A172 (cell line): ENCODE measurements at places on chromosomes 5 and 9.

DNA sequence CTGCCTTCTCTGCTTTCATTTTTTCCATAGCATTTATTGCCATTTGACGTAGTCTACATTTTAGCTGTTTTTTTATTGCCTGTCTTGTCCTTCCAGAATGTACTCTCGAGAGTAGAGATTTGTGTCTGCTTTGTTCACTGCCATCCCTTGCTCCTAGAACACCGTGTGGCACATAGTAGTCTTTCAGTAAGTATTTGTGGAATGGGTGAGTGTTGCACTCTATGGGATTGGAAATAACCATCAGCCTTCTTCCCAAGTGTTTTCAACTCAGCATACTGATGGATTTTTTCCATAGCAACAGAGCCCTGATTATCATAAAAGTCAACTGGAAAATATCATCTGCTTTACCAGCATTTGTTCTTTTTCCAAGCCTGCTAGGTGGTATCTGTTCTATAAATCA is 462.6 kb downstream of the ENC1 start:
- no peak for DNase-seq

GRCh38 chr5:27612161-27612560 is 573.8 kb upstream of the CDH9 start:
- no peak for DNase-seq

DNA sequence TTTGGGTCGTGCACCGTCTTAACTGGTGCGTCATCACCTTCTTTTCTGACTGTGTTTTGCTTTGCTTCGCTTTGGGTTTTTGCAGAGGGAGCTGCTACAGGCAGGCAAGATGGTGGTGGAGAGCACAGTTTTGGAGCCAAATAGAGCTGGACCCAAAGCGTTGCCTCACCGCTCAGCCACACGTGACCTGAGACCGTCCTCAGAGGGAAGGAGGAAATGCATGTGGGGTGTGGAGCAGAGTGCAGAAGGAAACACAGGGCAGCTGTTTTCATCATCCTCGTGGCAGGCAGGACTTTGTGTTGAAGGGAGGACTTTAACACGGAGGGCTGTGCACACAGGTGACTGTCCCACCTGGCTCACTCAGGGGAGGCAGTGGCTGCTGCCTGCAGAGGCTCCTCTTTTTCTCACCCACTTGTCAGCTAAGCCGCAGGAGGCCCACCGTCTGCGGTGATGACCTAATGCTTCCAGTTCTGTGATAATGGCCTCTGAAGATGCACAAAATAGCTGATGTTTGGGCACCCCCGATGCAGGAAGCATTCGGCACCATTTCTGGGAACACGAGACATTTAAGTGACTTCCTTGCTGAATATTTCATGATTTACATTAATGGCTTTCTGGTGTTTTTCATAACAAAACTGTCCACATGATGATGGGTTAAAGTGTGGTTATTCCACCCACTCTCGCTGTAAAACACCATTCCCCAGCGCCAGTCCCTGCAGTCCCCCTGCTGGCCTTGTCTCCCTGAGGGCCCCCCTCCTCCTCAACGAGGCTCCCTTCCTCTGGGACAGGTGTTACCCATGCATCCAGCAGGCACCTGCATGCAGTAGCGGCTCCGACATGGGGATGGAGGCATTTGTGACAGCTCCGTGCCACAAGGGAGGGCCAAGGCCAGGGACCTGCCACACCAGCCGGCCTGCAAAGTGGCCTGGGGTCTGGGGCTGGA is 12.4 kb upstream of the UBAC1 start:
- no peak for DNase-seq

GRCh38 chr5:124686239-124687004 is 60.0 kb downstream of the ZNF608 start:
- DNase-seq, result no peak

DNA sequence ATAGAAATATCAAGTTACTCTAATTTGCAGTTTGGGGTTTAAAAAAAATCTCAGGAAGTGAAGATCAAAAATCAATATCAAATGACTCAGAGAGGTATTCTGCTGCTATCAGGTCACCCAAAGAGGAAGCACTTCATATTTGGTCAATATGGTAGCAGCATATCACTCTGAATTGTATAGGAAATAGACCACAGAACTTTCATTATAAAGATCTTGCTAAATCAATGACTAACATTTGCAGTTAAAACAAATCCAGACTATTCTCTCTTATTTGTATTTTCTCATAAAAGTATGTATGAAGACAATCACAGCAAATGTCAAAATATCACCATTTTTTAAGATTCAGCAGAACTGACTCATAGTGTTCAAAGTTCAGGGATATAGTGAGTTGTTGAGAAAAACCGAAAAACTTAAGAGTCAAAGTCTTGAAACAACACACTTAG is 105.8 kb upstream of the PCSK1 start:
- no peak for DNase-seq

GRCh38 chr9:123225374-123225813 is 43.0 kb downstream of the STRBP start:
- DNase-seq, result peak; percentile 89

DNA sequence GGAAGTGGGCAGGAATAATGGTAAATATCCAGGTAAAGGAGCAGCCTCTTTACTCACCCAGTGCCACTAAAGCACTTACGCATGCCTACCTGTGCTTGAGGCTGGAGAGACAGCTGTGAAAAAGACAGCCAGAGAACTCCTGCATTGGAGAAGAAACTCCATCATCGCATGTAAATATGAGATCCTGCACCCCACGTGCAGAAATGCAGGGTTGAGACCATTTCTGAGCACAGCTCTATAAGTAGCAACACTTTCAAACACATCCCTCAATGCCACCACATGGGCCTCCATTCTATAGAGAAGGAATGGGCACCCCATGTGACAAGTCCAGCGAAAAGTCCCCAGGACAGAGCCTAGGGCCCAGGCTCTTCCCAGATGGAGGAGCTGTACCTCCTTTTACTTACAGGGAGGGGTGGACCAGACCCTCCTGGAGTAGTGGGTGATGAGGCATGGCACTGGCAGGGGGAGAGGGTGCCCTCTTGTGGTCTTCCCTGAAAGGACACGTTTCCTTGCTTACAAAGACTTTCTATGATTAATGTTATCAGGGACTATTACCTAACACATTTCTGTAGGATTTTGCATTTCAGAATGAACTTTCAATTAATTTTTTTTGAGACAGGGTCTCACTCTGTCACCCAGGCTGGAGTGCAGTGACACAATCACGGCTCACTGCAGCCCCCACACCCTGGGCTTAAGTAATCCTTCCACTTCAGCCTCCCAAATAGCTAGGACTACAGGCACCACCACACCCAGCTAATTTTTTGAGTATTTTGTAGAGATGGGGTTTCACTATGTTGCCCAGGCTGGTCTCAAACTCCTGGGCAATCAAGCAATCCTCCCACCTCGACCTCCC is 55.3 kb upstream of the IL17B start:
- DNase-seq, result peak; percentile 73

DNA sequence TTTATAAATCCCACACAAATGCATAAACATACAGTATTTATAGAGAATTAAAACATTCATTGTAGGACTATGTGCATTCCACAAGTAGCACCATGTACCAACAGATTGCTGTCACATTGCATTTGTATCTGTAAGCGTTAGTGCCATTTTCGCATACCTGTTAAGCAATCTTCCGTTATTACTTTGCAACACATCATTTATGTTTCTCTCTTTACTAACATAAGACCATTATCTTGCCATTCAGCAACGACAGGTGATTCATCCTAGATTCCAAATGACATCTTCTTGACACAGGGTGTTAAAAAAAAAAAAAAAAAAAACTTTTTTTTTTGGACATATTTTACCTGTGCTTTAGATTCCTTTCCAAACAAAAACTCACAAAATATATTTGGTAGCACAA is 511.8 kb downstream of the ELAVL2 start:
- DNase-seq, result no peak

DNA sequence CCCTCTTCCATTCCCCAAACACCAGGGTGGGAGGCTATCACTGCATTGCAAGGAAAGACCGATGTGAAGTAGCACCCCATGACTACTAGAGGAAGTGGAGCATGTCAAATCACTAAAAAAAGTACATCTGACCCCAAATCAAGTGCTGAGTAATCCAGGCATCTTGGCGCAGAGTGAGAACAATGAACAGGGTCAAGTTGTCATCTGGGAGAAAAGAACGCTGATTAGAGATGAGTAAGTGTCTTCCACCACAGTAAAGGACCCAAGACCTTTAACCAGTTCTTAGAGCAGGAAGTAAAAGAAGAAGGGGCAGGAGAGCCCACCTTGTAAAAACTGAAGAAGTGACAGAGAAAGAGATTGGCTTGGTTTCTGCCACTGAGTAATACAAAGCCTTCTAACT is 75.0 kb upstream of the RAD23B start:
- peak; percentile 70 for DNase-seq

GRCh38 chr5:17360879-17361278 is 137.2 kb upstream of the TAF11L2 start:
- DNase-seq, result no peak

DNA sequence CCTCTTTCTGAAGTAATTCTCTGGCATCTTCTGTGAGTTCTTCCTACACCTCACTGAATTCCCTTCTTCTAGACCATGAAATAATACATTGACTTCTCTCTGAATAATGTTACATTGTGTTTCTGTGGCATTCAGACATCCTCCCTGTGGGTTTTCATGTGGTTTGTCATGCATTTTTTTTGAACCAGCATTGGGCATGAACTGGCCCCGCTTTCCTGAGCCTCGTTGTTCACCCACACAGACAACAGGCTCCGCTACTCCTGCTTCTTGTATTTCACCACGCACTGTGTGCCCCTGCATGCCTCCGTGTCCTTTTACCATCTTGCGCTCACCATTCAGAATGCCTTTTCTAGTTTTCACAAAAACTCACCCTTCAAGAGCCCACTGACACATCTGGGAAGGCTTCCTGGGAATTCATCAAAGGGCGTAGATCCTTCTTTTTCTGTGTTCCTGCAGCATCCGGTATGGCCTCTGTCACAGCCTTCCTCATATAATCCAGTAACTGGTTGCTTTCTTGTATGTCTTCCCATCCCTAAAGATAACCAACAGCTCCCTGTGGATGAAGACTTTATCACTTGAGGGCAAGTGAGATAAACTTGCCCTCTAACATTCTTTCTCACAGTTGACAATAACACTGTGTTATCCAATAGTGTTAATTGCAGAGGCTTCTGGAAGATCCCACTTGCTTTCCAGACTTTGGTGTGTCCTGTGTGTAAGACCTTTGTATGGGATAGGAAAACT is 51.5 kb upstream of the ADAMTSL1 start:
- DNase-seq, result no peak

GRCh38 chr5:74075501-74076484 is 449.8 kb downstream of the ARHGEF28 start:
- DNase-seq, result no peak

DNA sequence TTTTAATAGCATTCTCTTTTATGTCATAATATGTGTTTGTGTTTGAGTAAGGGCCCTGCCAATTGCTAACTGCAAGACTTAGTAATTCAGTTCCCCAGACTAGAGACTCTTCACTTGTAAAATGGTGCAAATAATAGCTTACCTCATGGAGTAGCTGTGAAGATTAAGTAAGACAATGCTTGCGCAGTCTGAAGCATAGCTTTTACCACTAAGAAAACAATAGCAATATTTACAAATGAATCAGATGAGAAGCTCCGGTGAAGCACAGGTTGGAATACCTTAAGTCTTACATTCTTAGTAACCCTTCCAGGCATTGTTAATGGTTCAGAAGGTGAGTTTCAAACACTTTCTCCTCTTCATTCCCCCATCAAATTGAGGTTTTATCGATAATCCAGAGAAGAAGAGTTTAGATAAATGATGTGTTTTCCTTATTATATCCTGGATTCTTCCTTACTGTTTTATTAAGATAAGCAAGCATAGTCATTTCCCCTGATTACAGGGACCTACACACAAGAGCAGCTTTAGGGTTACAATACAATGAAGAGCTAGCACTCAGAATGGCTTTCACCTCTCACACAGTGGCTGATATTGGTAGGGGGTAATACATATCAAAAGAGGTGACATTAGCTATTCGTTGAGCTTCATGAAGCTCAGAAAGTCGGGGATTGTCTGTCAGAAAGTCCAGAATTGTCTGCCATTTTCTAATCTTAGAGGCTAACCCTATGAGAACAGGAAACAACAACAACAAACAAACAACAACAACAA is 96.4 kb upstream of the EDIL3 start:
- DNase-seq, result no peak

DNA sequence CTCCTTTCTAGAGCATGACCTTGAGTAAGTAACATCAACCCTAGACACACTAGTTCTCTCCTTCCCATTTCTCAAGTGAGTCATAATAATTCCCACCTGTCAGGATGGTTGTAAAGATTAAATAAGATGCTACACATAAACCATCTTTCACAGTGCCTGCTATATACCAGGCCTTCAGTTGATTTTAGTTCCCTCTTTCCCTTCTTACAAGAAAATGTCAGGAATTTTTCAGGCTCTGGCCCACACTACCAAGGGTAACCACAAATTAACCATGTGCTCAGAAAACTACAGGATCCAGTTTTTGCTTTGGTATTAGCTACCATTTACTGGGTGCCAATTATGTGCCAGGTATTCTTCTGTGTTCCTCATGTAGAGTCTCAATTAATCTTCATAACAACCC is 42.7 kb upstream of the RARS1 start:
- no peak for DNase-seq

GRCh38 chr9:13962006-13962405 is 351.9 kb downstream of the NFIB start:
- no peak for DNase-seq
